SK-N-MC (cell line): ENCODE measurements at places on chromosomes 1 and 21.

DNA sequence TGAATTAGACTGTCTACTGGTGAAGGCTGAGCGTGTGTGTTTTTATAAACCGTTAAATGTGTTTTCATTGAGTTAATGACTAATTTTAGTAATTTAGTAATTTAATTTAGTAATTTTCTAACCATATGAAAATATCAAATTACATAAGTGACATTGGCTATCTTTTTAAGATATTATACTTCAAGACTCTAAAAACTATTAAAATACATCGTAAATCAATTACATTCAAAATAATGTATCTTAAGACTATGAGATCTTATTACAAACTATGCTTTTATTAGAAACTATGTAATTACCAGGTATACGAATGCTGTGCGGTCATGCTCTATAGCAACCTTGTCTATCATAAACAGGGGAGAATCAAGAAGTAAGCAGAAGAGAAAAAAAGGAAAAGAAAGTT is 21.6 kb downstream of the MAP3K21 start:
- DNase-seq: no peak

DNA sequence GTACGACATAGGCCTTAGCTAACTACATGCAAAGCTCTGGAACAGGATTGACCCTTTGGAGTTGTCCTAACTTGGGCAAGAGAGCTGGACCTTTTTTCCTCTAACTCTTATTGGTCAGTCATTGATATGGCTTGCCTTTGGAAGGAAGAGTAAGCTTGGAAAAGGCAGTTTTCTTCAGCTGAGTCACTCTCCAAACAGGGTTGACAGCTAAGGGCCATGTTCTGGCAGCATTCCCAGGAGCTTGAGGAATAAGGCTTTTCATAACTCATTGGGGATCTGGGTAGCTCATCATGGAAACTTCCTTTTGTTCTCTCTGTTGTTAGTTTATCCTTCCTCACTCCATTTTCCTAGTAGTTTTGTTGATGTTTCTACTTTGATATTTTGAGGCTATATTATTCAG is 14.5 kb upstream of the ERRFI1 start:
- peak; percentile 37 for DNase-seq

- DNase-seq: no peak
Measured at GRCh38 chr1:67890857-67891256, 57.6 kb upstream of the GNG12 start.

- no peak for DNase-seq
Measured at GRCh38 chr1:43011020-43011419, 52.4 kb upstream of the SLC2A1 start.

DNA sequence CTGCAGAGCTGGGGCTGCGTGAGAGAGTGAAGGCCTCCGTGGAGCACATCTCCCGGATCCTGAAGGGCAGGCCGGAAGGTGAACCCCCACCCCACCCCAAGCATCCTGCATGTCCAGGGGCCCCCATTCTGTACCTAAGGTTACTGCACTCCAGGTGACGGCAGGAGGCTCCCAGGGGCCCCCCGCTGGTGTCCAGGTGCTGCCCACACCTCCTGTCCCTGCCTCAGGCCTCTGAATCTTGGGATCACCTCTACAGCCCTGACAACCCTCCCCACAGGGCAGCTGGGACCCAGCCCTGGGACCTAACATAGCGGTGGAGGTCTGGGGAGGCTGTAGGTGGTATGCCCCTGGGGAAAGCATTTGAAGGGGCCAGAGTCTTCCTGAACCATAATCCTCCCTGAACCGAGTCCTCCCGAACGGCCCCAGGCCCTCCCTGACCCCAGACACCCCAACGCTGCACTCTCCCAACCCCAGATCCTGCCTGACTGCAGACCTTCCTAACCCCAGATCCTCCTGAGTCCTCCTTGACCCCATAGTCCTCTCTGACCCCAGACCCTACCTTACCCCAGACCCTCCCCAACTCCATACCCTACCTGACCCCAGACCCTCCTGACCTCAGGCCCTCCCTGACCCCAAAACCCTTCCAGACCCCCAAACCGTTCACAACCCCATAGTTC is 33.5 kb downstream of the TRIM11 start:
- no peak for DNase-seq

GRCh38 chr1:25796811-25797458 is 3.1 kb upstream of the SELENON start:
- DNase-seq: peak; percentile 45
